Keratinocyte (primary cell): ENCODE measurements at places on chromosomes 7 and 10. TPM values are rescaled to one million over a fixed set of nuclear protein-coding genes. Genes with fewer than 3 reads are reported as not detected.

SPDYE11 gene
- not detected in 3 replicates for polyA plus RNA-seq

MASTL gene
- 7.3 to 13.6 TPM (median 9.9 TPM) in 3 replicates for polyA plus RNA-seq

FZD8 gene
- polyA plus RNA-seq = 1.5 to 2.1 TPM (median 2.0 TPM) in 3 replicates

OPN1SW gene
- polyA plus RNA-seq = not detected in 3 replicates

STK17A gene
- 33.6 to 81.3 TPM (median 46.1 TPM) in 3 replicates for polyA plus RNA-seq

COX19 gene
- polyA plus RNA-seq = 4.7 to 6.3 TPM (median 6.2 TPM) in 3 replicates

POLR2J2 gene
- 1.9 to 3.1 TPM (median 2.8 TPM) in 3 replicates for polyA plus RNA-seq
